Activated CD4-positive, alpha-beta memory T cell treated with anti-CD3 and anti-CD28 coated beads for 36 hours (primary cell): ENCODE measurements at places on chromosomes 5 and 9.
A peak's percentile ranks its signal among the peaks of the same experiment; 100 is the strongest.

- no peak for DNase-seq
These were observed 46.1 kb upstream of the IL7R start for GRCh38 chr5:35810601-35811000.

GRCh38 chr9:16625161-16625631, 245.3 kb downstream of the BNC2 start:
- DNase-seq, result no peak

GRCh38 chr9:70076678-70077077, 33.0 kb downstream of the MAMDC2 start:
- DNase-seq, result no peak

DNA sequence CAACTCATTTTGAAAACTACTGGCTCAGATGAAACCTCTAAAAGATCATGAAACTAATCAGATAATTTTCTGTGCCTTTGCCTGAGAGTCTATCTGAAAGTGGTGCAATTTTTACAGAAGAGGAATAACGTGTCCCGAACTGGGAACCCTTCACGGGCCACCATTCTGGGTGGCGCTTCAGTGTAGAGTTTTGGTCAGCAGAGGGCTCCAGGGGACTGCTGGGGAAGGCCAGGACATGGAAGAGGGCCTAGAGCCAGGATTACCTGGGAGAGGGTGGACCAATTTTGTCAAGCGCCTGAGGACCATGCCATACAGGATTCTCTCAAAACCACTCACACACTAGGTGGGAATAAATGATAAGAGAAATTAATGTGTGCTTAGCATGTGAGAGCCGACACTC, 49.7 kb upstream of the PLEKHG4B start:
- no peak for DNase-seq

- no peak for DNase-seq
These were observed 398.8 kb downstream of the ENC1 start for GRCh38 chr5:74241751-74242140.

DNA sequence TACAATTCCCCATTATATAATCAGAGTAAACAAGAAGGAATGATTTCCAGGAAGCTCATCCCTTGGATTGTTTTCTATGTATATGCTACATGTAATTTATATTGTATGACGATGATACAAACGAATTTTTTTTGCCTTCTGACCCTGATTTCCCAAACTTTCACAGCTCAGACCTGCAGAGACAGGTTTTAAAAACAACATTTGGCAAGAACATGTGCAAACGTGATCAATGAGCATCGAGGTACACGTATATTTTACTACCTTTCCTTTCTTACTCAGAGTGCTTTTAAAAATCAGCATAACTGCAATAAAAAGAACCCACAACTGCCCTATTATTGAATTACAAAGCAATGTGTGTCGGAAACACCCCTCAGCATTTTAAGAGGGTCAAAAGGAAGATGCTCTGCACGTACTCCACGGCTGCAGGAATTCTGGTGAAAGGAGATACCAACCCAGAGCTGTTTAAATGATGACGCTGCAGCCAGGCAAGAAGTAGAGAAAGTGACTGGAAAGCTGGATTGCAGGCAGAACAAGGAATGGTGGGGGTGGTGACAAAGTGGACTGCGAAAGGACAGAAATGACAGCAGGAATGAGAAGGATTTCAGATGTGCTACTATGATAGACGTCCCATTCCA, 533.5 kb downstream of the RAB3C start:
- DNase-seq, result no peak

GRCh38 chr9:107839371-107839770, 349.8 kb upstream of the KLF4 start:
- DNase-seq, result no peak

- DNase-seq, result no peak
These were observed 621 bp downstream of the AK6 start for GRCh38 chr5:69368458-69369339.

- DNase-seq, result no peak
These were observed 111.3 kb downstream of the EGFLAM start for GRCh38 chr5:38369692-38370091.

DNA sequence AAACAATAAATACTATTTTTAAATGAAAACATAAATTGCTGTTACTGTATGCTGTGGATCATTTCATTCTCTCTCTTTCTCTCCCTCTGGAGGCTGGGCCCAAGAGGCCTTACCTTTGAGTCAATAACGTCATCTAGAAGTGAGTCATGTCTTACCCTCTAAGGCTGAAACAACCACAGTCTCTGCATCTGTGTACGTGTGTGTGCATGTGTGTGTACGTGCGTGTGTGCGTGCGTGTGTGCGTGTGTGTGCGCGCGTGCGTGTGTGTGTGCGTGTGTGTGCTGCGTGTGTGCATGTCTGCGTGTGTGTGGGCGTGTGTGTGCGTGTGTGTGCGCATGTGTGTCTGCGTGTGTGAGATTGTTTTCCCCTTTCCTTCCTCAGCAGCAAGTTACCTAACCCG, 13.6 kb upstream of the IL17B start:
- DNase-seq, result peak; percentile 21

DNA sequence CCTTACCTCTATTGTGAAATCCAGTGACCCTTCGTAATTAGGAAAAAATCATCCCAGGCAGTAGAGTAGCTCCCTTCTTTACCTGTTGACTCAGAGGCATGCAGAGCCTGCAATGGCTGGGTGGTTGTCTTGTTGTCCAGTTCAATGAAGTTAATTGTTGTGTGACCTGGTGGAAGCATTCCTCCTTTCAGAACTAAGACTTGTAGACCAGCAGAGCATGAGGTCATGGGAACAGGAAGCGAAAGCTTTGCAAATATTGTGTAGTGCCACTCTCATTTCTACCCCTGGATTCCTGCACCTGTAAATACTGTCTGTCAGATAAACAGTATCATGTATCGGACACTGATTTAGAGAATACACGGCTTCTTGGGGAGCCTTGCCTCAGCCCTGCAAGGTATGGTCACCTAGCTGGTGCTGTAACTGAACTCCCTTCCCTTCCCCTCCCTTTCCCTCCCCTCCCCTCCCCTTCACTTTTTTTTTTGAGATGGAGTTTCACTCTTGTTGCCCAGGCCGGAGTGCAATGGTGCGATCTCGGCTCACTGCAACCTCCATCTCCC, 5.7 kb upstream of the PRXL2C start:
- no peak for DNase-seq
